Muscle of arm (tissue), 14 donors: ENCODE measurements at places on chromosomes 13 and 19.

DNA sequence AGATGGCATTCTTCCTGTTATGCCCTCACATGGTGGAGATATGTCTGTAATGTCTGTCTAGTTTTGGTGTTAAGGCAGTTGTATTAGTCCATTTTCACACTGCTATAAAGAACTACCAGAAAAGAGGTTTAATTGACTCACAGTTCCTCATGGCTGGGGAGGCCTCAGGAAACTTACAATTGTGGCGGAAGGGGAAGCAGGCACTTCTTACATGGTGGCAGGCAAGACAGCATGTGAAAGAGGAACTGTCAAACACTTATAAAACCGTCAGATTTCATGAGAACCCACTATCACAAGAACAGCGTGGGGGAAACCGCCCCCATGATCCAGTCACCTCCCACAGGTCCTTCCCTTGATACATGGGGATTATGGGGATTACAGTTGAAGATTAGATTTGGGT lies 3.2 kb downstream of the ZNF441 start:
- DNase-seq: no peak

DNA sequence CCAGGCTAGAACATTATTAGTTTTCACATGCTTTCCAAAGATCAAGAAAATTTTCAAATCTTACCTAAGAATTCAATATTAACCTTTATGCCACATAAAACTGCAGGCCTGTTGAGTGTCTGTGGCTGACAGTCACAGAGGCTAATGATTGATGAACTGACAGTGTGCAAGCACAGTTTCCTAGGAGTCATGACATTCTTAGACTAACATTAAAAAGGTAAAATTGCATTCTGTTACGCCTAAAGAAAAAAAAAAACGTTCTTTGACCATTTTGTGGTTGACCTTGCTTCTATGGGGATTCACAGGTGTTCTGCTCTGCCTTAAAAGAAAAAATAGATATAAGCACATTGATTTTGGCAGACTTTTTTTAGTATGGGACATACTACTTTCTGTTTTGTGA lies 1776.2 kb downstream of the PCDH9 start:
- DNase-seq: no peak

GRCh38 chr19:7575434-7576040 lies 20.1 kb upstream of the CAMSAP3 start:
- DNase-seq: no peak

GRCh38 chr13:29677627-29678026 lies 82.1 kb upstream of the SLC7A1 start:
- no peak for DNase-seq

GRCh38 chr19:1259206-1259875 lies 9.8 kb upstream of the CIRBP start:
- DNase-seq: no peak

- DNase-seq: no peak
Measured at GRCh38 chr19:1673645-1674292, 21.4 kb upstream of the TCF3 start.

DNA sequence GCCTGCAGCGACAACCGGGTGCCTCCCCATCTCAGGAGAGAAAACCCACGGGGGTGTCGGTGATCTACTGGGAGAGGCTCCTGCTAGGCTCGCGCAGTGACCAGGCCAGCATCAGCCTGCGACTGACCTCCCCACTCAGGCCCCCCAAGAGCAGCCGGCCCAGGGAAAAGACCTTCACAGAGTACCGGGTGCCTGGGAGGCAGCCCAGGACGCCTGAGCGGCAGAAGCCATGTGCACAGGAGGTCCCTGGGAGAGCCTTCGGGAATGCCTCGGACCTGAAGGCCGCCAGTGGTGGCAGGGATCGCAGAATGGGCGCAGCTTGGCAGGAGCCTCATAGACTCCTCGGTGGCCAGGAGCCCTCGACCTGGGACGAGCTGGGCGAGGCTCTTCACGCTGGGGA lies 3.9 kb downstream of the ZNF324B start:
- DNase-seq: no peak

DNA sequence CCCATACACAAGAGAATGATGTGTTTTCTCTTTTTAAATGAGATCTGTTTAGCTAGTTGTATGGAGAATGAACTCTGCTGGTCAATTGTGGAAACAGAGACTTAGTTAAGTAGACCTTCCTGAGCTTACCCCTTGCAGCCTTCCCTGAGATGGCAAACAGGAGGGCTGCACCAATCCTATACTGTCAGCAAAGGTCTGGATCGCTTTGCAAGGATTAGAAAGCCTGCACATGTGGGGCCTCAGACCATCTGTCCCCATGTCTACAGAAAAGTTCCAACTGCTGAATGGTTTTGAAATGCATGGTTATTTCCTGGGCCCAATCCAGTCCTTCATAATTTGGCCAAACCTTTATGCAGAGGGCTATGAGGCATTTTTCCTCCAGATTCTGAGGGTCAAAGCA lies 183.9 kb upstream of the SLC10A2 start:
- no peak for DNase-seq

DNA sequence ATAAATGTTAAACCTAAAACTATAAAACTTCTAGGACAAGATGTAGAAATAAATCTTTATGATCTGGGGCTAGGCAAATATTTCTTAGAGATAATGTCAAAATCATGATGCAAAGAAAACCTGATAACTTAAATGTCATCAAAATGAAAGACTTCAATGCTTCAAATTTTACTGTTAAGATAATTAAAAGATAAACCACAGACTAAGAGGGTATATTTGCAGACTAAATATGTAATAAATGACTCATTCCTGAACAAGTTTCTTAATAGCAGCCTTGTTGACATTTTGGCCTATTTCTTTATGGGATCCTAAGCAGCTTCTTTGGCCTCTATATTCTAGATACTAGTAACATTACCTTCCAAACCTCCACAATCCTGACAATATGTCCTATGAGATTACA lies 2878.3 kb upstream of the PCDH20 start:
- DNase-seq: no peak

GRCh38 chr13:35475212-35475959 lies 1.1 kb downstream of the MAB21L1 start:
- peak; percentile 70 for DNase-seq

DNA sequence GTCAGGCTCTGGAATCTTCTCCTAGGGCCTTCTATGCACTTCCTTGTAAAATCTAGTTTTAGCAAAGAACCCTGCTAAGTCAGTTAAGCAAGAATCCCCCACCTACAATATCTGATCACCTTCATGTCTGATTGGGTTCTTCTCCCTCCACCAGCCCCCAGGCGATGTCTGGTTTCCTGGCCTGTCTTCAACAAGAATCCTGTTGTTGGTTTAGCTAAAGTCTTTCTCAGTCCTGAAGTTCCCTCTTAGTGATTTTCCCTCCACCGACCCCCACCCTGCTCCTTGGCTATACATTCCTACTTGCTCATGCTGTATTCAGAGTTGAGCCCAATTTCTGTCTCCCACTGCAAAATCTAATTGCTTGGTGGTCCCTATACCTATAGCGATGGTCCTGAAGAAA lies 35.2 kb upstream of the SLC46A3 start:
- no peak for DNase-seq

DNA sequence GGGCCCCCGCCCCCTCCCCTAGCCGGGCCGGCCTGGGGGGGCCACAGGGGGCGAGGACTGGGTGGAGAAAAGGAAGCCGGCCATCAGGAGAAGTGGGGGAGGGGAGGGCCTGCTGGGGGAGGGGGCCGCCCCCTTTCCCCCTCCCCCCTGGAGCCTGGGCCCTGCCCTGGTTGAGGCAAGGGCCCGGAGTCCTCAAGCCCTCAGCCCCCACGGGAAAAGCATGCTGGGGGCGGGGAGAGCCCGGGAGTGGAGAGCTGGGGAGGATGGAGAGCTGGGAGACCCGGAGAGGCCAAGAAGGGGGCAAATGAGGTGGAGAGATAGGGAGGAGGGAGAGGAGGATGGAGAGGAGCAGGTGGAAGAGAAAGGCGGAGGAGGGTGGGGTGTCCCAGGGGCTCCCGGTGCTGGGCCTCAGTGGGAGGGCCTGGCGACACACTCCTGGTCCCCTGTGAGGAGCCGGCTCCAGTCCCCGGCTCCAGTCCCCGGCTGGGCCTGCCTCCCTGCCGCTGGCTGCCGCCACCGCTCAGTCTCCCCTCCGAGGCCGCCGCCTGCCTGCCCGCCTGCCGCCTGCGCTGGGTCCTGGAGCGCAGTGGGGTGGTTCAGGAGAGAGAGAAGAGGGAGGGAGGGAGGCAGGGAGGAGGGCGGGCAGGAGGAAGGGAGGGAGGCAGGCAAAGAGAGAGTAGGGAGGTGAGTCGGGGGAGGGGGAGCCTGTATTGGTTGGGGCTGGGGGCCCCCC lies at the start of gene GRIK5:
Gene GRIK5, minus strand, starts transcription at position 588 of the 733 bp plus-strand sequence. CDS start 4,436 bp downstream, outside the sequence.
- DNase-seq: no peak

- DNase-seq: no peak
Measured at GRCh38 chr19:23410155-23410554, 14.9 kb upstream of the ZNF91 start.
